ENCODE measurements at places on chromosomes 5 and 9. TPM values are rescaled to one million over a fixed set of nuclear protein-coding genes. Genes with fewer than 3 reads are reported as not detected.

Gene SH2D3C
- not detected for total RNA-seq

Gene SLC4A9
- total RNA-seq: not detected

Gene SHOC1
- total RNA-seq: 0.09 TPM

Gene PLK2
- 38.3 TPM for total RNA-seq

Gene IQGAP2
- 0.93 TPM for total RNA-seq

All from MCF 10A (cell line).